ENCODE measurements at places on chromosomes 12 and 14. TPM values are rescaled to one million over a fixed set of nuclear protein-coding genes. Genes with fewer than 3 reads are reported as not detected.

Gene SIX4
- polyA plus RNA-seq = 4.5 TPM

GRCh38 chr14:101500061-101500460, 61.2 kb upstream of the DIO3 start:
- no peak for DNase-seq

DNA sequence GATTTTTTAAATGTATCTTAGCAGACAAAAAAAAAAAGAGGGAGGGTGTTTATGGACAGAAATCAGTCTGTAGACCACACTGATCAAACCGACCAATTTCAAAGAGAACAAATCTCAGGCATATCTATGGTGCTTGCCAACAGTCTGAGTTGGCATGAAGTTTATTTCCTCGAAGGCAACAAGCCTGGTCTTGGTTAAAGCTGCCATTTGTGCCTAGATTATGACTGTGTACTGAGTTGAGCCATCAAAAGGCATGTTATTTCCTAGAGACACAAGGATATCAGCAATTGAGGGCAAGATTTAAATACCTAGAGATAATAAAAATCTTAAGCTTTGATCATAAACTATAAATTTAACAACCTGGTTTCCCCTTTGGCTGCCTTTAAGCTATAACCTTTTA, 119.2 kb downstream of the SLC2A13 start:
- no peak for DNase-seq

GRCh38 chr14:102275866-102276265, 29.1 kb downstream of the MOK start:
- DNase-seq = no peak

- no peak for DNase-seq
These were observed 20.2 kb downstream of the CCDC38 start for GRCh38 chr12:95922231-95922630.

Data from keratinocyte (primary cell).